ENCODE measurements at places on chromosomes 1 and 21. TPM values are rescaled to one million over a fixed set of nuclear protein-coding genes. Genes with fewer than 3 reads are reported as not detected.

CNN3 gene
- 601 TPM for total RNA-seq

DENND2C gene
- total RNA-seq, result 1.3 TPM

FAM78B gene
- 0.33 TPM for total RNA-seq

GBP3 gene
- 44.9 TPM for total RNA-seq

MROH9 gene
- 0.26 TPM for total RNA-seq

GRIK3 gene
- not detected for total RNA-seq

CXADR gene
- total RNA-seq, result 9.9 TPM

OLIG2 gene
- total RNA-seq, result not detected

BRDT gene
- not detected for total RNA-seq

SH2D1B gene
- not detected for total RNA-seq

CDC20 gene
- total RNA-seq, result 1.3 TPM

ZYG11B gene
- total RNA-seq, result 50.7 TPM

ANGPTL1 gene
- total RNA-seq, result 4.1 TPM

MIXL1 gene
- not detected for total RNA-seq

LEPR gene
- 10.0 TPM for total RNA-seq

MMEL1 gene
- 0.33 TPM for total RNA-seq

CLDN14 gene
- total RNA-seq, result not detected

ARMH1 gene
- total RNA-seq, result 6.4 TPM

OR2G6 gene
- not detected for total RNA-seq

DTL gene
- total RNA-seq, result 0.26 TPM

MTARC1 gene
- total RNA-seq, result 9.6 TPM

DNAJC28 gene
- total RNA-seq, result 2.3 TPM

NHLH1 gene
- not detected for total RNA-seq

IGSF3 gene
- total RNA-seq, result under 0.01 TPM

Measured in fibroblast of lung (primary cell).